Fibroblast of skin of right biceps (primary cell): ENCODE measurements at places on chromosomes 7 and 10.
A peak's percentile ranks its signal among the peaks of the same experiment; 100 is the strongest.

- no peak for DNase-seq
Observed at GRCh38 chr10:124007773-124008145, 85.6 kb downstream of the CHST15 start.

DNA sequence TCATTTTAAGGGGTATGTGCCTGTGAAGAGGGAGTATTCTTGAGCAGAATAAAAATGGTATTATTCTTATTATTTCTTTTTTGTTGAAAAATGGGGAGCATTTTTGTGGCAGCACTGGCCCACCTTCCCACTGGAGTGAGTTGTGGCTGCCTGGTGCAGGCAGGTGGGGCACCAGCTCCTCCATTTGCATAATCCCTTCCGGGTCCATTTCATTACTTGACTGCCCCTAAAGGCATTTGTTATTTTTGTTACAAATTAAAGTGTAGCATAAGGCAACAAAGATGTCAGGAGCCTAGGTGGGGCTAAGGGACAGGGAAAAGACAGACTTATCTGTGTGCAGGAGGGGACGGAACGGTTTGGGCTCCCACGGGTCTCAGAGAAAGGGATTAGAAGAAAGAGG, 26.8 kb downstream of the GOLGA7B start:
- DNase-seq: no peak

- no peak for DNase-seq
Observed at GRCh38 chr10:101629837-101630632, 41.9 kb downstream of the DPCD start.

DNA sequence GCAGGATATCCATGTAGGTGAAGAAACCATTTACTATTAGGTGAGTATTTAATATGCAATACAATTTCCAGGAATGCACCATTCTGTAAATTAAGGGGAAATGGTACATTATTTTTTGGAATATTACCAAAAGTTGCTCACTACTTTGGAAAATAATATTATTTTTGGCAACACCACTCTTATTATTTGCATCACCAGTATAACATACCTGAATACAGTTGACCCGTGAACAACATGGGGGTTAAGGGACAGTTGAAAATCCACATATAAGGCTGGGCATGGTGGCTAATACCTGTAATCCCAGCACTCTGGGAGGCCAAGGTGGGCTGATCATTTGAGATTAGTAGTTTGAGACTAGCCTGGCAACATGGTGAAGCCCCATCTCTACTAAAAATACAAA, 21.2 kb upstream of the FHIP2A start:
- no peak for DNase-seq

DNA sequence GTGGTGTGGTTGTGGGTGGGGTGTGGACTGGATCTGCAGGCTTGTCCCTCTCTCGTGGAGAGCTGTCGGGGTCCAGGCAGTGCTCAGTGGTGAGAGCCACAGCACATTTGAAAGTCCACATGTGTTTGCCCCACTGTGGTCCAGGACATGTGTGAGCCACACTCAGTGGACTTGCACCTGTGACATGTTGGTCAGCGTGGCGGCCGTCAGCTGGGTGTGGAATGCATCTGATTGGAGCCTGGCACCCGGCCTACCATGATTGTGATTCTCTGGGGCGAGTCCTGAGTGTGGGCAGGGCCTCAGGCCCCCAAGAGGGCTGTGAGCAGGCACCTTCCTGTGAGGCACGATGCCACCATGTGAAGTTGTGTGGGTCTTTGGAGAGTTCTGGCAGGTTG, 77.9 kb downstream of the DNAJB6 start:
- no peak for DNase-seq

DNA sequence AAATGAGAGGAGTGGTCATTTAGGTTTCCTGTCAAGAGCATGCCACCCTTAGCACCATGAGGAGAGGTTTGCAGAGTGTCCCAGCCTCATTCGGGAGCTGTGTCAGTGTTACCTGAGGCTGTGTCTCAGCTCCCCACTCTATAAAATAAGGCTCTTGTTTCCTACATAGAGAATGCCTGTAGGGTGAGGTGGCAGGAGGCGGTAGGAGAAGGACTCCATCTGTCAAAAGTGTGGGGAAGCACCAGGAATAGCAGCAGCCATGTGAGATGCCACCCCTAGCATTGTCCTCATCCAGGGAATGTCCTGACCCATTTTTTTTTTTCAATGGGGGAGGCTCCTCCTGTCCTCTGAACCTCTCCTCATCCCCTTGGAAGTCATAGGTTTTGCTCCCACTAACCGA, 451.2 kb downstream of the PLXNA4 start:
- no peak for DNase-seq

DNA sequence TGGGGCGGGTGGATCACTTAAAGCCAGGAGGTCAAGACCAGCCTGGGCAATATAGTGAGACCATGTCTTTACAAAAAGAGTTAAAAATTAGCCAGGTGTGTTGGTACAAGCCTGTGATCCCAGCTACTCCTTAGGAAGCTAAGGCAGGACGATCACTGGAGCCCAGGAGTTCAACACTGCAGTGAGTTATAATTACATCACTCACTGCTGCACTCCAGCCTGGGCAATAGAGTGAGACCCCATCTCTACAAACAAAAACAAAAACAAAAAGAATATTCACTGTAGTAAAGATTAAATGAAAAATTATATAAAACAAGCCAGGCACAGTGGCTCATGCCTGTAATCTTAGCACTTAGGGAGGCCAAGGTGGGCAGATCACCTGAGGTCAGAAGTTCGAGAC, 1047.6 kb upstream of the AUTS2 start:
- DNase-seq: no peak

GRCh38 chr7:119397156-119397555, 875.8 kb upstream of the KCND2 start:
- DNase-seq: no peak

DNA sequence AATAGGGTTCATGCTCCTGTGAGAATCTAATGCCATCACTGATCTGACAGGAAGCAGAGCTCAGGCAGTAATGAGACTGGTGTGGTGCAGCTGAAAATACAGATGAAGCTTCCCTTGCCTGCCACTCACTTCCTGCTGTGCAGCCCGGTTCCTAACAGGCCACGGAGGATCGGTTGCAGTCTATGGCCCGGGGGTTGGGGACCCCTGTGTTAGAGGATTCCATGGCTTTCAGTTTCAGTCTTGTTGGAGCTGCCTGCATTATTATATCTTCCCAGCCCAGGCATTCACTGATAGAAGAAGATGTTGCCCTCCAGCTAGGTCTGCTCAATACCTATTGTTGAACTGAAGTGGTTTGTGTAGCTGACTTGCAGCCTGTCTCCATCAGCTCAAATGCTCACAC, 1298.8 kb downstream of the TYW1 start:
- no peak for DNase-seq

GRCh38 chr10:27446091-27446918, 57.8 kb upstream of the RAB18 start:
- peak; percentile 39 for DNase-seq

- DNase-seq: no peak
Observed at GRCh38 chr7:18475488-18475887, 20.1 kb upstream of the HDAC9 start.

DNA sequence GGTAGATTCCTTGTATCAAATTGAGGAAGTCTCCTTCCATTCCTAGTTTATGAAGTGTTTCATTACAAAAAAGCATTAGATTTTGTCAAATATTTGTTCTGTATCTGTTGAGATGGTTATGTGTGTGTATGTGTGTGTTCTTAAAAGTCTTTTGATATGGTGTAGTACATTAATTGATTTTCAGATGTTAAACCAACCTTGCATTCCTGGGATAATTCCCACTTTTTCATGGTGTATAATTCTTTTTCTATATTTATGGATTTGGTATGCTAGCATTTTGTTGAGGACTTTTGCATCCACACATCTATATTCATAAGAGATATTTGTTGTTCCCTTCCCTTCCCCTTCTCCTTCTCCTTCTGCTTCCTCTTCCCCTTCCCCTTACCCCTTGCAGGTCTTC, 8.9 kb upstream of the GIMAP8 start:
- no peak for DNase-seq

GRCh38 chr10:22854935-22855421, 72.9 kb upstream of the ARMC3 start:
- no peak for DNase-seq

DNA sequence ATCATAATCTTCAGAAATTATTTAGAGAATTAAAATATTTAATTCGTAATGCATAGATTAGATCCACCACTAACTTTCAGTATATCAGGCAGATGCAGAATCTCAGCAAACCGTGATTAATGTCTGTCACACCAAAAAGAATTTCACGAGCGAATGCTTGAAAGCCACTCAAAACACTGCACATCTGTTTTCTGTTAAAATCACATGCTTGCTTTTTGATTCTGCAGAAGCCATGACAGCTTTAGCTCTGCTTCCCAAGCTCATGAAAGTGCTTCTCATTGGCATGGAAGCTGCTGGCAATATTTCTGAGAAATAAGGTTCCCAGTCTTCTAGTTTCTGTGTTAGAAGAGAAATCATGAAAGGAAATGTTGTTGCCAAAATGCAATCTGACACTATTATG, 837.8 kb upstream of the LRRN3 start:
- DNase-seq: peak; percentile 0

DNA sequence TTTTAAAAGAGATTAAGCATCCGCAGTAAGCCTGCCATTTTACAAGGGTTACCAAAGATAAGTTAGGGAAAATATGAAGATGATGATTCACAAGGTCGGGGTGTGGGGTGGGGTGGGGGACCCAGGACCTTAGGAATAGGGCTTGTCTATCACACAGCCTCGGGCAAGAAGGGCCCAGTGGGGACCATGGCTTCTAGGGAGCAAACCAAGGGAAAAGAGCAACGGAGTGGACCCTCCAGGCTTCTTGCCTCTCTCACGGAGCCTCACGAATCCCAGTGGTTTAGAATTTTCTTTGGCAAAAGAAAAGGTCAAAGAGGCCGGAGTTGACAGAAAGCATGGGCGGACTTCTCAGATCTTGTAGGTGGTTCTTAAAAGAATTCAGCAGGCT, 1.3 kb downstream of the PRKCQ start:
- DNase-seq: no peak

DNA sequence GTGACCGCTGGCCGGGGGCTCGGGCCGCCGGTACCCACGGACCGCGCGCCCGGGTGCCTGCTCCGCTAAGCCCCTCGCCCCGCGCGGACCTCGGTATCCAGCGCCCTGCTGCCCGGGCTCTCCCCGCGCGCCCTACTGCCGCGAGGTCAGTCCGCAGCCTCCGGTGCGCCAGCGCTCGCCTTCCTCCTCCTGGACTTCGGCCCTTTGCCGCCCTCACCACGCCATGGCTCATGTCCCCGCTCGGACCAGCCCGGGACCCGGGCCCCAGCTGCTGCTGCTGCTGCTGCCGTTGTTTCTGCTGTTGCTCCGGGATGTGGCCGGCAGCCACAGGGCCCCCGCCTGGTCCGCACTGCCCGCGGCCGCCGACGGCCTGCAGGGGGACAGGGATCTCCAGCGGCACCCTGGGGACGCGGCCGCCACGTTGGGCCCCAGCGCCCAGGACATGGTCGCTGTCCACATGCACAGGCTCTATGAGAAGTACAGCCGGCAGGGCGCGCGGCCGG, 483 bp downstream of the GDF10 start:
- DNase-seq: no peak

- peak; percentile 20 for DNase-seq
Observed at GRCh38 chr7:35004531-35005095, 32.7 kb downstream of the DPY19L1 start.

DNA sequence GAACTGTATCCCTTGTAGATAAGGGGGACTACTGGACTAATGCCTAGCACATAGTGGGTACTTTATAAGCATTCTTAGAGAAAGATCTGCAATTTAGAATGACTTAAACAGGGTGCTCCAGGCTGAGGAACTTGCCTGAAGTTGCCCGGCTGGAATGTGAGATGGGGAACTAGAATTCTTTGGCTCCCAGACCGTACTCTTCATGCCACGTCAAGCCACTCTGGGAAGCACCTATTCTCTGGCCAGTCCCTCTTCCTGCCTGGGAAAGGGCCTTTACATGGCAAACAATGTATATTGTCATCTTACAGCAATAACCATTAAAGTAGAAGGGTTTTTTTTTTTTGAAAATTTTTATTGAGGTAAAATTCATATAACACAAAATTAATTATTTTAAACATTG, 34.5 kb downstream of the ATXN7L1 start:
- DNase-seq: no peak

- DNase-seq: no peak
Observed at GRCh38 chr10:79246606-79247275, 100.5 kb upstream of the PPIF start.

DNA sequence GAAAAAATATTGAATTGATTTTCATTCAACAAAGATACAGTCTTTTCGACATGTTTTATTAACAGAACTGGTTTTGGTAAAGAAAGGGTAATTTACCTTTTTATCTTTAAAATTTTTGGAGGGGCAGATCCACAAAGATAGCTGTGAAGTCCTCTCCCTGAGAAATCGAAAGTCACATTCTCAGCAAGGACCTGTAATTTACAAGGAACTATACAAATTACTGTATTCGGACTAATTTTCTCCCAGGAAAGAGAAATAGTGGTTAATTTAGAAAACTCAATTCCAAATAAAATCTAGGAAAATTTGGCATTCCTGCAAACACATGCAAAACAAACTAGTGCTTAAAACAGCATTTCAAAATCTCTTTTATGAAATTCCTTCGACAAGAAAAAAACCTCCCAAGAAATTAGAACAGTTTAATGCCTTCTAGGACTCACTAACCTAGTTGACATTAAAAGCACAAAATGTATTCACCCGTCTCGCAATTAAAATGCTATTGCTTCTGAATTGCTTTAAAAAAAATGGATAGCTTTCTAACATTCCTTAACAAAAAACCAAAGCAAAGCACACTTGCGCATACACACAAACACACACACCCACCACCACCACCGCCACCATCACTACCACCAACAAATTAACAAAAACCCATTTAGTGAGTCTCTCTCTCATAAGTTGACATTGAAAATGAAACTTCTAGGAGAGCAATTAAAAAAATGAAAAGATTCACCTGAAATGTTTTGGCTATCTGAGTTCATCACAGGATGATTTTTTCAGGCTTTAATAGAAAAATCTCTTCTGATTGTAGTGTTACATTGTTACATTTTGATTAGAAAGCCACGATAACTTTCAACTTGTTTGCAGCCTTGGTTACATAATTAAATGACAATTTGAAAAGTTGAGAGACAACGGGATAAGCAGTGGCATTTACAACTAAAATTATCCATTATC, 4.0 kb upstream of the NKX2-3 start:
- DNase-seq: no peak

DNA sequence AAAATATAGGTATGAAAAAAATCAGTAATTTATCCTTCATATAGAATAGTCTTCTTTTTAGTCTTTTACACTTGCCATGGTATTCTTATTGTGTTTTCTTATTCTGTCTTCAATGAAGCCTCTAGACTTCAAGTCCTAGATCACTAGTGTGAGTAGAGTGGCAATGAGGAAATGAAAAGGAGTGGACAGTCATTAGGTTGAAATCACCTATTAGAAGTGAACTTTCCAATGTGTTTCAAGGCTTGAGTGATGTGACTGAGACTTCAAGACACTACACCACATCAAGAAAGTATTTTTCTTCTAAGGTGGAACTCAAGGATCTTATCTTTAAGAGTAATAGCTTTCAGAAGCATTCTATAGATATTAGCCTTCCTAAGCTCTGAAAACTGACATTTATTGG, 357.8 kb upstream of the MBL2 start:
- no peak for DNase-seq

DNA sequence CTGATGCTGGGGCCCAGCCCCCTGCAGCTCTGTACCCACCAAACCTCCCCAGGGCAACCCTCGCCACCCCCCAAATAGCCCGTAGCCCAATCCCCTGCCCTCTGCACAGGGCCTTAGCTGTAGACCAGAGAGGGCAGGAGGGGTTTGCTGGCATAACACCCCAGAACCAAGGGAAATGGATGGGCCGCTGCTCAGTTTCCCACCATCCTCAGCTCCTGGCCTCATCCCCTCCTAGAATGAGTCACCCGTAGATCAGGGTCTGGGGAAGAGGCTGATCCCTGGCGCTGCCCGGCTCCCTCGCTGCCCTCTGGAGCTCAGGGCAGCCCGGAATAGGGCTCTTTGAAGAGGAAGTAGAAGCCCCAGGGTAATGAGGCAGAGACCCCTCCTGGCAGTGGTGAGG, 31.2 kb downstream of the LDB3 start:
- DNase-seq: no peak
